Suppressor macrophage treated with lipopolysaccharide for 1 hour (primary cell): ENCODE measurements at places on chromosomes 1 and 21.

GRCh38 chr1:27004471-27005165, 8.0 kb downstream of the TENT5B start:
- DNase-seq = no peak

GRCh38 chr1:5935026-5935425, 57.2 kb downstream of the NPHP4 start:
- DNase-seq = no peak

- no peak for DNase-seq
Measured at GRCh38 chr1:236602171-236602570, 2.1 kb downstream of the HEATR1 start.

- DNase-seq = no peak
Measured at GRCh38 chr1:235147269-235147668, 13.8 kb downstream of the RBM34 start.

GRCh38 chr1:156592158-156592909, 758 bp downstream of the NAXE start:
- DNase-seq = no peak

DNA sequence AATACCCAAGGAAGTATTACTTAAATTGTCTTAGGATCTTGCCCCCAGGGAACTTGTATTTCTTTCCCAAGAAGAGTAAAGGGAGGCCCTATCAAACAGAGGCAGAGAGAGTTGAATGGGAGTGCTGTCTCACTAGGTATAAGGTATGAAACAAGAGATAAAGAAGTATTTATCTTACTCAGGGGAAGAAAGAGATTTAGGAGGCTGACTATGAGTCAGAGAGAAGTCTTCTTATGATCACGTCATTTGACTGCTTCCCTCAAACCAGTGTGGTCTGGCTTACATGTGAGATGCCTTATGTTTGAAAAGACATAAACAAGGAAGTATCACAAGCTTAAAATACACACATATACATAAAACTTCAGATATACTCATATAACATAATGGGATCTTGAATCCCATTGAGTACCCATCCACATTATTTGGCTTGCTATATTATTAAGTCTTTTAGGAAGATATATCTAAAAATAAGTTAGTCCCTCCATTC, 29.6 kb downstream of the DUSP10 start:
- DNase-seq = peak; percentile 91

- DNase-seq = no peak
Measured at GRCh38 chr1:51840743-51841461, 37.6 kb downstream of the NRDC start.

GRCh38 chr1:38062361-38063288, 16.0 kb upstream of the POU3F1 start:
- no peak for DNase-seq

DNA sequence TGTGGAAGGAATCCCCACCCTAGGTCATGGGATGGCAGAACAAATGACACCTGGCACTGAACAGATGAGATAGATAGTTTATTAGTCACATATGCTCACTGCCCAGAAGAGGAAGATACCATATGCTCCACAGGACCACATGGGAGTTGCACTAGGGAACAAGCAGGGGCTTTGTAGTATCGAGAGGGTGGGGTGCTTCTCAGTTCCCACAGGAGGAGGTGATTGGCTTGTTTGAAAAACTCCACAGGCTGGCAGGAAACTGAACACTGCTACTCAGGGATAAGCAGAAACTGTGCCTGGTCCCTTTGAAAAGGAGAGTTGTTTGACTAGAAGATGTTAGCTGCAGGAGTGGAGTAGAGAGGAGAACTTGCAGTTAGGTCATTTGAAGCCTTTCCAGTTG, 31.9 kb upstream of the RXRG start:
- DNase-seq = no peak

- DNase-seq = no peak
Measured at GRCh38 chr1:53633073-53633704, 105.8 kb downstream of the GLIS1 start.

- DNase-seq = no peak
Measured at GRCh38 chr21:38567335-38567969, 69.2 kb upstream of the ERG start.

- no peak for DNase-seq
Measured at GRCh38 chr21:42171091-42172053, 47.6 kb upstream of the ABCG1 start.

GRCh38 chr1:111990878-111991718, 1.6 kb upstream of the KCND3 start:
- DNase-seq = peak; percentile 52

DNA sequence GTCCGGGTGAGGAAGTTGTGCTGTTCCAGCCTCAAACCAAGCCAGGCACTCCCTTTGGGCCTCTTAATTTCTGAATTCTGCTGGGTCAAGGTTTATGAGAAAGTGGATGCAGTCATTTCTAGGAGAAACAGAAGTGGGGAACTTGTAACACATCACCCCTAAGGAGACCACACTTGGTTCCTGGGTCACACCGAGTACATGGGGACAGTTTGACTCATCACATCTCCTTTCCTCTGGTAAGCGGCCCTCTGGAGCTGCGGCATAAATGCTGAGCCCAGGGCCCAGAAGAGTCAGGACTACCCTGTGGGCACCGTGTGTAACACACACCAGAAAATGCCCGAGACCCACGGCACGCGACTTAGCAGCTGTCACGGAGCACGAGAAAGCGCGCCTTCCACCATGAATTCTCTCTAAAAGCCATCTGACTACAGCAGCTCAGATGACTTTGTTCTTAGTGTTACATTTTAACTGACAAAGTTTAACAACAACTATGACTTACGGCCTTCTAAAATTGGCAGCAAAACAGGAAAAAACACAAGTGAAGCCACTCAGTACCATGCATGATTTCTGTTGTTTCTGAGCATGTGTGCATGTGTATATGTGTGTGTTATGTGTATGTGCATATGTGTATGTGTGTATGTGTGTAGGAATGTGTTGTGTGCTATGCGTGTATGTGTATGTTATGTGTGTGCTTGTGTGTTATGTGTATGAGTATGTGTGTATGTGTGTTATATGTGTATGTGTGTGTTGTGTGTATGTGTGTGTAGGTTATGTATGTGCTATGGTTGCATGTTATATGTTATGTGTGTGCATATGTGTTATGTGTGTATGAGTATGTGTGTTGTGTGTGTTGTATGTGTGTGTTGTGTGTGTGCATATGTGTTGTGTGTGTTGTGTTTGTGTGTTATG, 50.8 kb downstream of the TOMM20 start:
- DNase-seq = peak; percentile 96

DNA sequence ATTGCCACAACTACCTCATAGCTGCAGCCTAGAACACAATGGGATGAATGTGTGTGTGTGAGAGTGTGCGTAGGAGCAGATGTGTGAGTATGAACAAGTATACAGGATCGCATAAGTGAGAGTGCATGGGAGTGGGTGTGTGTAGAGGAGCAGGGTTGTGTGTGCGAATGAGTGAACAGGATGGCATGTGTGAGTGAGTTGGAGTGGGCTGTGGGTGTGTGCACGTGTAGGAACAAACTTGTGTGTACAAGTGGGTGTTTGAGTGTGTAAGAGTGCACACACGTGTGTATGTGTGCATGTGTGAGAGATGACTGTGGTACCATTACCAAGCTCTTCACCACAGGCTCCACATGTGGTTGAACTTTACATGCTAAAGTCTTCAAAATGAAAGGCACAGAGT, 175.4 kb upstream of the EDN2 start:
- no peak for DNase-seq

- DNase-seq = no peak
Measured at GRCh38 chr21:16280686-16281091, 550.9 kb downstream of the USP25 start.

DNA sequence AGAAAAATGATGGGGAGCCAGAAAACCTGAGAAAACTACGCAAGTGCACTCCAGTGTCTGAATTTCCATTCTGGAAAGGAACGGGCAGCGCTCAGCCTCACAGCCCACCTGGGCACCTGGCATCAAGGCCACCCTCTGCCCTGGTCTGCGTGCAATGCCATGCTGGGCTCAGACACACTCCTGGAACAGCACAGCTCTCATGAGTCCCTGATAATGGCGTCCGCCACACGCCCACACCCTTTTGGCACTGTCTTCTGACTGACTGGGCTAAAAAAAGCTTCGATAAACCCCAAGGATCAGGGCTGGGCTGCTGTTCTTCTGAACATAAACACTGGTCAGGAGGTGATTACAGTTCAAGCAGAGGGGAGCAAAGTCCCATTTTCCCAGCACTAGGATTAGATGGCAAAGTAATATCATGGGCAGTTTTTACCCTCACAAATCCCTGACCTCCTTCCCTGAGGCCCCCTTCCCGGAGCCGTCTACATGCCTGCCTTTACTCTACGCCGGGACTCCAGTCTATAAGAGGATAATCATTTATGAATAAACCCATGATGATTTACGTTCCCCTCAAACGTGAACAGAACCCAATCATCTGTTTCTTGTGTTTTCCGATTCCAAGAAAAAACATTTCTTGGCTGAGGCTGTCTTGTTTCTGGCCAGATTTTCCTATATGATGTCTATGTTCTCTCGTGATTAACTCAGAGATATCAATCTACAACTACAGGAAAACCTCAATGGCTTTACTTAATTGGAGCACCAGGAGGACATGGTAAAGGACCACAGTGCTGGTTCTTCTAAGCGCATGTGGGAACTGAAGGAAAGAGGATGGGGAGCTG, 22.6 kb downstream of the RCAN1 start:
- no peak for DNase-seq

- no peak for DNase-seq
Measured at GRCh38 chr1:113192242-113192641, 119.2 kb downstream of the LRIG2 start.

DNA sequence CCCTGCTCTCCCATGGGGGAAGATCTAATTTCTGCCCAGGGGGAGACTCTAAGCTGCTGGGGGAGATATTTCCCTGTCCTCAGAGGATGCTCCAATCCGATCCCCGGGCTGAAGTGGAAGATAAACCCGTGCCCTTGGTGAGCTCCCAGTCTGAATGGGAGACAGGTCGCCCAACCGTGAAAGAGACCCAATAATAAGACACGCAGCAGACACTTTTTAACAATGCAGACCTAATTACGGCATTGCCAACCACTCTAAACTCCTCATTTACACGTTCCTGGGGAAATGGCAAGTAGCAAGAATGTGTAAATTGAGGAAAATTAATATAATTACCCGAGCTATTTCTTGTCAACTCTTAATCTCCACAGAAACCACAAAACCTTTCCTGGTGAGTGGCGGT, 48.7 kb upstream of the ACTL8 start:
- DNase-seq = no peak

DNA sequence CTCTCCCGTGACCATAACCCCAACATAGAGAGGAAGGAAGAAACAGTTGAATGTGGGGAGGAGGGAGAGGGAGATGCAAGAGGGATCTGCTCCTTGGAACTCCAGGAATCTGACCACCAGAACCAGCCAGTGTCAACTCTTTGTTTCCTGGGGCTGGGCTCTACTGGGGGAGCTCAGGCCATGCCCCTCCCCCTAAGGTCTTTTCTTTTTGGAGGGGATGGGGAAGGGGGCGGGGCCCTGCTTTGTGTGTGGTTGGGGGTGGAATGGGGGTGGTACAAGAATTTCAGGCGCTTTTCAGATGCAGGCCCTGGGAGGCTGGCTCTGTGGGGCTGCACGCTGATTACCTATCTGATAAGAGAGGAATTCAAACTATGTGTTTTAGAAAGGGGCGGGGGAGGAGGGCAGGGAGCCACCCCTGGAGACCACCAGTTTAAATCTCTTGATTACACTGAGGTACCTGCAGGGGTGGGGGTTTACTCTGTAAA, 8.3 kb downstream of the LIN28A start:
- DNase-seq = no peak

- DNase-seq = no peak
Measured at GRCh38 chr1:25825605-25826004, 5.9 kb downstream of the MTFR1L start.

DNA sequence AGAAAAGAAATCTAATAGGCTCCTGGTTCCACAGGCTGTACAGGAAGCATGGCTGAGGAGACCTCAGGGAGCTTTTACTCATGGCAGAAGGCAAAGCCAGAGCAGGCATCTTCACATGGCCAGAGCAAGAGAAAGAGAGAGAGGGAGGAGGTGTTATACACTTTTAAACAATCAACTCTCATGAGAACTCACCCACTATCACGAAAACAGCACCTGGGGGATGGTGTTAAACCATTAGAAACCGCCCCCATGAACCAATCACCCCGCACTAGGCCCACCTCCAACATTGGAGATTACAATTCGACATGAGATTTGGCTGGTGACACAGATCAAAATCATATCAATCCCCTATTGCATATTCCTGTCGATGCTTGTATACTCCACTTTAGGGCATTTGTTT, 93.5 kb downstream of the MRPL39 start:
- DNase-seq = no peak

DNA sequence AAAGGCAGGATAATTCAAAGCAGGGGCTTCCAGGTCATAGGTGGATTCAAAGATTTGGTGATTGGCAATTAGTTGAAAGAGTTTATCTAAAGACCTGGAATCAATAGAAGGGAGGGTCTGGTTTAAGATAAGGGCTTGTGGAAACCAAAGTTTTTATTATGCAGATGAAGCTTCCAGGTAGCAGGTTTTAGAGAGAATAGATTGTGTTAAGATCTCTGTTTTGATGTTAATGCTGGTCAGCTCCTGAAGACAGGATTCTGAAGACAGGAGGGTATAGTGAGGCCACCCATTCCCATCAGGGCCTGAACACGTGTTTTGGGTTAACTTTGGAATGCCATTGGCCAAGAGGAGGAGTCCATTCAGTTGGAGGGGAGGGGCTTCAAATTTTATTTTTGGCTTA, 6.1 kb upstream of the PTBP2 start:
- no peak for DNase-seq
